ENCODE measurements at places on chromosomes 7 and 10.
A peak's percentile ranks its signal among the peaks of the same experiment; 100 is the strongest.

GRCh38 chr7:144787127-144787526, 48.7 kb downstream of the TPK1 start:
- DNase-seq, result no peak
- no peaks in the 10 kb centered on the region for H3K4me1 ChIP-seq
- no peaks in the 10 kb centered on the region for H3K36me3 ChIP-seq
- H3K4me3 ChIP-seq, result no peak overlapping the region
- no peak overlapping the region for H3K27ac ChIP-seq

DNA sequence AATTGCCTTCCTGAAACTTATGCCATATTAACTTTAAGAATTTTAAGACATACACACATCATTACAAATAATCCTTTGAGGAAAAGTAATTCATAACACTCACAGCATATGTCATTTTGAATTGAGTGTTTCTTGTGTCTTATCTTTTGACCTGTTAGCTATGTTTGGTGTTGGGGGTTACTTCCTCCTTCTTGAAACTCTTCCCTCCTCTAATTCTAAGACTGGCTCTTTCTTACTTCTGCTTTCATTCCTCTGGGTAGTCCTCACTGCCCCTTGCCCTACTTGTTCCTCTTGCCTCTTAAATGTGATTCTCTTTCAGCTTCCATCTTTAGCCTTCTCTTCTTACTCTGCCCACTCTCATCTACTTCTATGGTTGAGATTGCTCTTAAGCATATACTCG, 28.3 kb upstream of the PIP4K2A start:
- H3K4me1 ChIP-seq, result no peaks in the 10 kb centered on the region
- H3K27me3 ChIP-seq, result no peaks in the 10 kb centered on the region
- H3K36me3 ChIP-seq, result no peaks in the 10 kb centered on the region
- no peak overlapping the region for H3K4me3 ChIP-seq
- no peak for DNase-seq
- H3K27ac ChIP-seq, result no peak overlapping the region

GRCh38 chr7:55432939-55433784, 68.0 kb downstream of the LANCL2 start:
- H3K36me3 ChIP-seq, result no peaks in the 10 kb centered on the region
- H3K4me3 ChIP-seq, result no peak overlapping the region
- no peaks in the 10 kb centered on the region for H3K27me3 ChIP-seq
- no peaks in the 10 kb centered on the region for H3K4me1 ChIP-seq

- H3K36me3 ChIP-seq, result no peaks in the 10 kb centered on the region
- peaks cover 24% of the 10 kb centered on the region for H3K4me1 ChIP-seq
- H3K27me3 ChIP-seq, result no peaks in the 10 kb centered on the region
- H3K27ac ChIP-seq, result peak overlapping the region; percentile 87
Observed at GRCh38 chr10:99431190-99431760, 851 bp upstream of the GOT1 start.

DNA sequence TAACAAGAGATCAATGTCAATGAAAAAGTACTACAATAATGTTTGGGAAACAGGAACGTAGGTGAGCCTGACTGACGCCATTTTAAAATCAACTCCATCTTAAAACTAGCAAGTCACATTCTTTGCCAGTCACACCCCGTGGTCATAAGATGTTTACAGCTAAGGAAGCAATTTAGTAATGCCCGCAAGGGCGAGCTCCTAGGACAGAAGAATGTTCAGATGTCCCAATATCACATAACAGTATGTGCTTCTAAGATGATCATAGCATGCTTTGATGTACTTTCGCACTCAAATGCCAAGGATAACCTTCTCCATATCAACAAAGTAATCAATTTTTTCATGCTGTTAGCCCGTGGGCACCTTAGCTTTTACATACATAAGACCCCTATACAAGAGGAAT, 113.8 kb upstream of the EGFR start:
- no peak for DNase-seq
- H3K27me3 ChIP-seq, result no peaks in the 10 kb centered on the region
- no peaks in the 10 kb centered on the region for H3K36me3 ChIP-seq

DNA sequence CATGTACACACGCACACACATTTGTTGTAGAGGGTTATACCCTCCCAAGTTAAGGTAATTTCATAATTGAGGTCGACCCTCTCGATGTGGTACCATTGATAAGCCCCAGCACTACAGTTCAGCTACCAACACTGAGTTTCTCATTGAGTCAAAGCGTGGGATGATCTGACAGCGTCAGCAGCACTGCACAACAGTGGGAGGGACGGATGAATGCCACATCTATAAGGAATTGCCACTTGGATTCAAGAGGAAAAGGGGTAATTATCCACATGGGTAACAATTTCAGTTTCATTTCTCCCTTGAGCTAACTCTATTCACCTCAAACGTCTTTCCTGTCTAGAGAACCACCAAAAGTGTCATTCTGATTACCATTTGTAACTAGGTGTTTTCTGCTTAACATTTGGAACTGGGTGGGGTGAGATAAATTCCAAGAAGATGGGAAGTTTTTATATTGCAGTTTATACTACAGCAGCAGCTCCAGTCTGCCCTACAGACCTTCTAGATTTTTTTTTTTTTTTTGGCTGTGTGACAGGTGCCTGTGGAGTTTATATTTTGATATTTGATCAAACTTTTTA, 342.9 kb downstream of the AUTS2 start:
- no peaks in the 10 kb centered on the region for H3K4me1 ChIP-seq
- no peaks in the 10 kb centered on the region for H3K36me3 ChIP-seq
- no peak overlapping the region for H3K27ac ChIP-seq
- H3K27me3 ChIP-seq, result no peaks in the 10 kb centered on the region

DNA sequence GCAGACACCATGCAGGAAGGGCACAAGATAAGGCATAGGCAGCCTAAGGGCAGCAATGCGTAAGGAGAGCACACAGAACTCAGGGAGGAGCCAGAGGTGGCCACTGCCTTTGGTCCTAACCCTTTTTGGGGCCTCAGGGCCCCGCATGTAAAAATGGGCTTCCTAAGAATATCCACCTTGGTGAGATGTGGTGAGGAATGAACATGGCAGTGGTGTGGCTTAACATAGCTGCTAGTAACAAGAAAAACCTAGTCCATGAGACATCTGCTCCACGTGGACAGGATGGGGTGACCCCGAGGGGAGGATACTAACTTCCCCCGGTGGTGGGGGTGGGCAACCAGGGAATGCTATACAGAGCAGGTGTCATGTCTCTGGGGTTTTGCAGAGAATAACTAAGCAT, 18.0 kb downstream of the MAT1A start:
- H3K27ac ChIP-seq, result no peak overlapping the region
- H3K27me3 ChIP-seq, result no peaks in the 10 kb centered on the region

Measured in tibial nerve (tissue), 4 donors.